Stimulated activated naive CD4-positive, alpha-beta T cell treated with Interleukin-2 at 50 U/mL for 16 hours (primary cell): ENCODE measurements at places on chromosomes 2 and 18.

DNA sequence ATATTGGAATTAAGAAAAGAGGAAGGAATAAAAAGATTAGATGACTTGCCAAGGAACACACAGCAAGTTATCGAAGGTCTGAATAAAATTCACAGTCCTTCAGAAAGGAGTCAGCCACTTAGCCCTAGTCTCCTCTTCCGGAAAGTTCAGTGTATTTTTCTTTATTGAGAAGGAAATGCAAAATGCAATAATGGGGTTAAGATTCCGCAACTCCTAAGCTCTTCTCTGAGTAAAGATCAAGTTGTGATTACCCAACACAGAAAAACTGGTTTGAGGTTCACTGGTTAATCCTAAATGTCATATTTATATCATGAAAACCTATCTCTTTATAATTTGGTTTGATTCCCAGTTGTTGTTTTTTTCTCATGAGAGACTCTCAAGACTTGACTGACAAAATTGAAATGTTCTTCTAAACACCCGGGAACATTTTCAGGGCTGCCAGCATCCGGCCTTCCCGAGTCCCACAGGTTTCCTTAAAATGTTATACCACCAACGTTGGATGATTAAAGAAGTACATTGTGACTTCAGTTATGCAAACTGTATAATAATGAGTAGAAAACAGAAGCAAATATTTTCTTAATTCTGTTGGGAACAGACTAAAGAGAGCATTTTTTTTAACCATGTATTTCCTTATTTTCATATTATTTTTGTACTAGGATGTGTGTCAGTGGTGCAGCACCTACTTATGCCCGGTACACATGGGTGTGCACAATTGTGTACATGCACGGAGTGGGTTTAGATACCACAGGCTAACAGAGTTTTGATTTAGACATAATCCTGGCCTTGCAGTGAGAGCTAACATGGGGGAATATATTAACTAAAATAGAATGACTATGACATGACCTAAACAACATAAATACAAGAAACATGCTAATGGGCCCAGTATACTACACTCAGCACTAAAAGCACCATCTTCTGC, 100.2 kb downstream of the STK39 start:
- no peak for DNase-seq

- DNase-seq: no peak
These were observed 125.4 kb downstream of the OSBPL1A start for GRCh38 chr18:24272229-24272525.

GRCh38 chr2:4135765-4136164, 432.4 kb downstream of the DCDC2C start:
- DNase-seq: no peak

- DNase-seq: no peak
These were observed 1030.1 kb upstream of the POU3F3 start for GRCh38 chr2:103823847-103824246.

DNA sequence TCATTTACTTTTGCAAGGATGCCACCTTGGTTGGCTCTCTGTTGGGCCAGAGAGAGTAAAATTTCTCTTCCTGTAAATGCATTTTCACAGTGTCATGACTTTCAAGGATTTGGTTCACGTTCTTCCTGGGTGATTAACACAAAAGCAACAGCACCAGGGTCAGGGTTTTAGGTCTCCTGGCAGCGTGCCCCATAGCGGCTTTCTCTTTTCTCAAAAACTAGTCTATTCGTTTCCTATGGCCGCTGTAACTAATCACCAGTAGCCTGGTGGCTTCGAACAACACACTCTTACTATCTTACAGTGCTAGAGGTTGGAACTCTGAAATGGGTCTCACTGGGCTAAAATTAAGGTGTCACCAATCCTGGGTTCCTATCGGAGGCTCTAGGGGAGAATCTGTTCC, 56.3 kb upstream of the ACMSD start:
- DNase-seq: no peak

DNA sequence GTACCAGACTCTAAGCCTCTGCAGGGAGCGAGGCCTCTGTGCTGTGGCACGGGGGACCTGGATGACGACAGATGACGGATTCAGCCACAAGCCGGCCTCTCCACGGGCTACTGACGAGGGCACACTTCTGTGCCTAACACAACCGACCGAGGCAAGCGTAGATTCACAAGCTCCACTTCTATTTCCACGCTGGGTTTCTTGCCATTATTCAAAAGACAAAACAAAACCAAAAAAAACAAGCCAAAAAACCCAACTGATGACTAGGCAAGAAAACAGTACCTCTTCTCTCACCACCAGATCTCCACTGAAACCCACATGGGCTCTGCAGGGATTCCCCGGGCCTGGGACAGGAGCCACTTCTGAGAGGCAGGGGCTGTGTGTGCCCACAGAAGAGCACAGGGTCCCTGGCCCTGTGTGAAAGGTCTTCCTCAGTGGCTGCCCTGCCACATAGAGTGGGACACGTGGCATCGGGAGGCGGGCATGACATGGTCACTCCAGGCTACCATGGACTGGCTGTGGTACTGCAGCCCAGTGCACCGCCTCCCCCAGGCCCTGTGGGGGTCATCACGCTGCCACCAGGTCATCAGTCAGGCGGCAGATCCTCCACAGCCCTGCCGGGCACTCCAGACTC, 254.7 kb downstream of the HDAC4 start:
- no peak for DNase-seq

- no peak for DNase-seq
These were observed 100.8 kb downstream of the COLEC12 start for GRCh38 chr18:399631-400135.

- DNase-seq: no peak
These were observed 8.7 kb downstream of the TMEM169 start for GRCh38 chr2:216090369-216090786.

- DNase-seq: no peak
These were observed 70.8 kb downstream of the ACSL3 start for GRCh38 chr2:222931659-222932058.

DNA sequence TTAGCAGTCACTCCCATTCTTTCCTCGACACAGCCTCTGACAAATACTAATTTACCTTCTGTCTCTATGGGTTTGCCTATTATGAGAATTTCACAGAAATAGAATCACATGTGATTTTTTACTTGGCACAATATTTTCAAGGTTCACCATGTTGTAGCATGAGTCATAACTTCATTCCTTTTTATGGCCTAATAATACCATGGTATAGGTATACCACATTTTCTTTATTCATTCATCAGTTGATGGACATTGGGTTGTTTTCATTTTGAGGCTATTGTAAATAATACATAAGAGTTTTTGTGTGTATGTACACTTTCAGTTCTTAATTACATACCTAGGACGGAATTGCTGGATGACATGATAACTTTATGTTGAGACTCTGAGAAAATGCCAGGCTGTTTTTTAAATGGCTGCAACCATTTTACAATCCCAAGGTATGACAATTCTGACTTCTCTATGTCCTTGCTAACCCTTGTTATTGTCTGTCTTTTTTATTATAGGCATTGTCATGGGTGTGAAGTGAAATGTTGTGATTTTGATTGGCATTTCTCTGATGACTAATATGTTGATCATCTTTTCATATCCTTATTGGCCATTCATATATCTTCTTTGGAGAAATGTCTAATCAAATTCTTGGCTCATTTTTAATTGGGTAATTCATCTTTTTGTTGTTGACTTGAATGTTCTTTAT, 87.9 kb downstream of the IRS1 start:
- no peak for DNase-seq

GRCh38 chr2:228594012-228594411, 412.5 kb upstream of the SPHKAP start:
- DNase-seq: no peak
